ENCODE measurements at places on chromosomes 7 and 10.

- no peak for DNase-seq
Observed at GRCh38 chr7:13067036-13067435, 379.6 kb downstream of the ARL4A start.

DNA sequence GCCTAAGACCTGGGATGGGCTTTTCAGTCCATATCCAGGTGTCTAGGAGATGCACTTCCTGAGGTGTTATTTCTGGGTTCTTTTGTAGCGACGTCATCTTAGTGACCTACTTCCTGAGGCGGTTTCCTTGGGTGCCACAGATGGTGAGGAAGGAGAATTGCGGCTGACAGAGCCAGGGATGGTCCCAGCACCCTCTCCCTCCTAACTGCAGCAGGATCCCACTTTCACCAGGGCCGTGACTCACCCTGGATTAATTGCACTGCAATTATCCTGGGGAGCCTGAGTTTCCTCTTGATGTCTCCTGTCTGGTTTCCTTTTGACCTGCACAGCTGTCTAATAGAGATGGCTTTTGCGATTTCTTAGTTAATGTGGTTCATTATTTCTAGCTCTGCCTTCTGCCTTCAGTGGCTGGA, 271.7 kb downstream of the TCF7L2 start:
- DNase-seq, result no peak

GRCh38 chr7:46357290-46357689, 436.2 kb upstream of the IGFBP3 start:
- DNase-seq, result no peak

GRCh38 chr10:88172159-88172558, 308.7 kb downstream of the PTEN start:
- DNase-seq, result no peak

GRCh38 chr7:53422291-53422690, 386.9 kb downstream of the POM121L12 start:
- DNase-seq, result no peak

- DNase-seq, result no peak
Observed at GRCh38 chr10:70119623-70120022, 13.0 kb downstream of the AIFM2 start.

- no peak for DNase-seq
Observed at GRCh38 chr10:94403380-94404213, 1.3 kb downstream of the TBC1D12 start.

DNA sequence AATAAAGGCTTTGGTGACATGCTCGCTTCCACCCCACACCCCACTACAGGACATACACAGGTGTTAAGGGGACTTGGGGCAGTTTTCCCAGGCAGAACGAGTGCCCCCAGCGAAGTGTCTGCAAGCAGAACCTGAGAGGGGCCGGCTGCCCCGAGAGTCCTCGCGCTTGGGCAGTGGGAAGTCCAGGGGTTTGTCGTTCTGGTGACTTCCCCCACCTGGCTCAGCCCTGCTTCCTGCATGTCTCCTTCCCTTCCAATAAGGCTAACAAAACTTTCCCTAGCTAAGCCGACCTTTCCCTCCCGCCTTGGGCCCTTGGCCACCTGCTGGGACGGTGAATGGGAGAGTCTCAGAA, 916 bp downstream of the VWA2 start:
- no peak for DNase-seq

DNA sequence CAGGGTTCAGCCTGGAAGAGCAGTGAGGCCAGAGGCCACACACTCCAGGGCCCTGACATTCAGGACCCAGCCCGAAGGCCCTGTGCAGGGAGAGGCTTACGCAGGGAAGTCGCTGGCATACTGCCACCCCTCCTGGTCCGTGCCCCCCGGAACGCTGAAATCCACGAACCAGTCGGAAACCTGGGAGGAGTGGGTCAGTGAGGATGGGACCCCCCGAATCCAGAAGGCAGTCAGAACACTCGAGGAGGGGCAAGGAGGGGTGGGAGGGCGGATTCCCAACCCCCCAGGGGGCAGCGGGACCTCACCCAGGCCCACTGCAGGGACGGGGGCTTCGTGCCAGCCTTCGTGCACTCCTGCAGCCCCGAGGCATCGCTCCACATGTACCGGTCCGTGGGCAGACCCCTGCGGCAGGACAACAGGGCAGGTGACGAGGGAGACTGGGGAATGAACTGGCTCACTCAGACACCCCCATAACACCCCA, 13.5 kb downstream of the BHLHA15 start:
- DNase-seq, result no peak

GRCh38 chr10:108567899-108568752, 1355.2 kb downstream of the XPNPEP1 start:
- no peak for DNase-seq

DNA sequence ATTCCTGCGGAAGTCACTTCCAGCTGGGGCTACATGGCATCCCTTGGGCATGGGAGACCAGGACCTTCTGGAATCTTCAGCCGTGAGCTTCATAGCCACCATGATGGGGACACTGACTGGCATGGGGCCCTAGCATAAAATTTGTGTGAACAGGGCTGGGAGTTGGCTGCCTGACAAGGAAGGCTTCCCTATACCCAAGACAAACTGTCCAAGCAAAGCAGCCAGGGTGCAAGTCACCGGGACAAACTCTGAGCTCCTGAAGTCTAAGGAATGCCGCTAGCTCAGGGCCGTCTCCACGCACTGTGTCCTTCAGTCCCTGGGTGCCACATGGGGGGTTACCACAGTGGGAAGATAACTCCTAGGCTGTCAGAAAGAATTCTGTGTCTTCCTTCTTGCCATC, 627.4 kb downstream of the CALN1 start:
- no peak for DNase-seq

DNA sequence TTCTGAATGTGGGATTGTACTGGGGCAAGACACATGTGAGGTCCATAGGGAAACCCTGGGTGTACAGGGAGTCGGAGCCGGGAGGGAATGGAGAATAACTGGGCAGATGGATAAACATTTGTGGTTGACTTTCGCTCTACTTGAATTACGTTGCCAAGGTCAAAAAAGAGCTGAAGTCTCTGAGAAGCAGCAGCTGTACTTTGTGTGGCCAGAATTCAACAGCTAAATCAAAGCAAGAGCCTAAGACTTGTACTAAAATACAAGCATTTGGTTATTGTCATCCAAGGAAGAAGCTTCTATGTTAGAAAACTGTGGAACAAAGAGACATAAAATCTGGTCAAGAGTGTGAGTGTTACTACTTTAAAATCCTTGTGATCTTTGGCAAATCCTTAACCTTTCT, 457.2 kb downstream of the ARL4A start:
- peak; percentile 3 for DNase-seq

GRCh38 chr7:128899392-128899791, 11.1 kb downstream of the KCP start:
- DNase-seq, result no peak

GRCh38 chr10:114474989-114475388, 70.7 kb upstream of the AFAP1L2 start:
- no peak for DNase-seq

DNA sequence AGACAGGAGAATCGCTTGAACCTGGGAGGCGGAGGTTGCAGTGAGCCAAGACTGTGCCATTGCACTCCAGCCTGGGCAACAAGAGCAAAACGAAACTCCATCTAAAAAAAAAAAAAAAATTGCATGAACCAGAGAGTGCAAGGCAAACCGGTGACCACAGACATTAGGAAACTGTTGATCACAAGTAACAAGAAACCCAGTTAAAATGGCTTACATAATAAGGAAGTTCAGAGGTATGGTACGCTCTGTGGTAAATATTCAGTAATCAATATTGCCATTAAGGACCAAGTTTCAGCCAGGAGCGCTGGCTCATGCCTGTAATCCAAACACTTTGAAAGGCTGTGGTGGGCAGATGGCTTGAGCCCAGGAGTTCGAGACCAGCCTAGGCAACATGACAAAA, 9.2 kb upstream of the NT5C2 start:
- DNase-seq, result no peak

- DNase-seq, result no peak
Observed at GRCh38 chr7:107860981-107861652, 29.9 kb upstream of the DLD start.

DNA sequence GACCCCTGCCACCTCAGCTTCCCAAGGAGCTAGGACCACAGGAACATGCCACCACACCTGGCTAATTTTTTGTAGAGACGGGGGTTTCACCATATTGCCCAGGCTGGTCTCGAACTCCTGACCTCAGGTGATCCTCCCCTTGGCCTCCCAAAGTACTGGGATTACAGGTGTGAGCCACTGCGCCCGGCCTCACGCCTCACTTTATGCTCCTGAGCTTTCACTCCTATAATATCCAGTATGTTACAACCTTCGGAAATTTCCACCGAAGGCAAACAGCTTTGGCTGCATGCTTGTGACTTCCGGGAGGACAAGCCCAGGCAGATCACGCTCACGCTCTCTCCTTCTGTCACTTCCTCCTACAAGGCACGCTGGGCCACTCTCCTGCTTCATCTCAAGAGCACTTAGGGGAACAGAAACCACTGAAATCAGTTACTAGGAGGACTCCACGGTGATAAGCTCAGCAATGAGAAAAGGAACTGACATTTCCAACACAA, 4.4 kb upstream of the MAD1L1 start:
- no peak for DNase-seq

- DNase-seq, result no peak
Observed at GRCh38 chr10:82266438-82266837, 391.4 kb downstream of the NRG3 start.

- no peak for DNase-seq
Observed at GRCh38 chr7:14841869-14842268, 60.7 kb downstream of the DGKB start.

GRCh38 chr10:62482581-62482980, 108.4 kb downstream of the ZNF365 start:
- no peak for DNase-seq

GRCh38 chr10:101261702-101262101, 32.4 kb upstream of the LBX1 start:
- no peak for DNase-seq

DNA sequence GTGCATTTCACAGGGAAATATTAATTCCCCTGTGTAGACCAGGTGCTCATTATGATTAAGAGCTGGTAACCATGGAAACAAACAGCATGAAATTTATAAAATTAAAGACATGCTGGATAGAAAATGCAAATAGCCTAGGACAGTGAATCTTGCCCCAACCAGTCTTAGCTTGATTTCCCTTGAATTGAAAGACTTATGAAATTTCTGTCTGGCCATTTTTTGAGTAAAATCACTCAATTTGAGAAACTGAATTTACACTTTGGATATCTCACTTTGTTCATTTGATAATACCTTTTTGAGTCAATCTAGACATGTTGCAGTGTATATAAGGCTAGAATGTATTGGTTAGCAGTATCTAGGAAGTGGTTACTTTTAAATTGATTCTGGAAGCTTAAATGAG, 4.4 kb upstream of the SMIM30 start:
- no peak for DNase-seq

DNA sequence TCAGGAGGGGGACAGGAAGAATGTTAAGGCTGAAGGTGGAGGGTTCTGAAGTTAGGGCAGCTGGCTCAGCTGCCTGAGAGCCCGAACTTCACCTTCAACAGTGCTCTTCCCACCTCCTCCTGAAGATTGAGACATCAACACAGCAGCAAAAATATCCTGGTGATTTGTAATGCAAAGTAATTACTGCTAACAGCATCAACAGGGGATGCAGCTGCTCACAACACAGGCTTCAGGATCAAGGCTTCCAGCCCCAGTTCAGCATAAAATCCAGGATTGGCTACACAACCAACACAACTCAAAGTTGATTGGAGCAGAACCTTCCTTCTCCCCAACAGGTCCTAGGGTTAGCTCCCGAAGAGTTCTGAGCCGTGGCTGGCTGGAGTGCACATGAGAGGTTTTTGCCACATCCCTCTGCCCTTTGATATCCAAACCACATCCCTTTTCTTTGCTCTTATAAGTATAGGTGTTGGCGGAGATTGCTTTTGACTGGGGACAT, 242.4 kb downstream of the KIAA1217 start:
- no peak for DNase-seq

- DNase-seq, result no peak
Observed at GRCh38 chr10:27030060-27030459, 70.2 kb downstream of the ANKRD26 start.

GRCh38 chr10:64396105-64396708, 875.0 kb downstream of the REEP3 start:
- no peak for DNase-seq

DNA sequence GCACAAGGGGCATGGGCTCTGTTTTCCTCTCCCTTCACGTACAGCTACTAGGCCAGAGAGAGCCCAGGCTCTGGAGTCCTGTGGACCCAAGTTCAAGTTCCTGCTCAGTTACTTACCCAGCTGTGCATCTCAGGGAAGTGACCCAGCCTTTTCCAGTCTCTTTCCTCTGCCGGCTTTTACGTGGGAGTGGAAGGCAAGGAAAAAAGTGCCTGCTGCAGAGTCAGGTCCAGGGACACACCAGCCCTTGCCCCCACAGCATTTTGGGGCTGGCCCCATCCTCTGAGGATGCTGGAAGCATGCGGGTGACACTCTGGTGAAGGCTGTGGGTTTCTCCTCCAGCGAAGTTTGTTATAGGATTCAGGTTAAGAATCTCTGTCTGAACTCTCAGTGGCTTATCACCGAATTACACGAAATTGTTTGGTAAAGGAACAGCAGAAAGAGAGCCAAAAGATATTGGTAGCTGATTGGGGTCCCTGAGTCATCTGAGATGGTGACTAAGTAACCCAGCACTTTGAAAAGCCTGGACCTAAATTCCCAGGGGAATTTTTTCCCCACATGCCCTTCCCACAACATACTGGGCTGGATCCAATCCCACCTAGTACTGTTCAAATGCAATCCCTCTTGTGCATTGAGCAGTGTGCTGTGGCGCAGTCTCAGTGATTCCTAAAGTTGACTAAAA, 424.3 kb downstream of the RPS24 start:
- no peak for DNase-seq

DNA sequence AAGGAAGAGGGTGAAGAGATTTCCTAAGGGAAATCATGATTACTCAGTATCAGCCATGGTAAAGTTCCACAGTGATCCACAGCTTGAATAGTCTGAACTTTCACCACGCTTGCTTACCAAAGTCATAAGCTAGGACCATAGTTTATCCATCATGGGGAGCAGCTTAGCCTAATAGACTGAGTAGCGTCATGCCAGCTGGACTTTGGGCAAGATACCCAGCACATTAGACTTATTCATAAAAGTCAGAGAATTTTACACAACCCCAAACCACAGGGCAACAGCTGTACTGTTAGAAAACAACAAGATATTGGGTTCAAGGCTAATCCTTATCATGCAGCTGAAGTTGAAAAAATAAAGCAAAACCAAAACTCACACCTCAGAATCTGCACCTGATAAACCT, 491.0 kb downstream of the XPNPEP1 start:
- no peak for DNase-seq

DNA sequence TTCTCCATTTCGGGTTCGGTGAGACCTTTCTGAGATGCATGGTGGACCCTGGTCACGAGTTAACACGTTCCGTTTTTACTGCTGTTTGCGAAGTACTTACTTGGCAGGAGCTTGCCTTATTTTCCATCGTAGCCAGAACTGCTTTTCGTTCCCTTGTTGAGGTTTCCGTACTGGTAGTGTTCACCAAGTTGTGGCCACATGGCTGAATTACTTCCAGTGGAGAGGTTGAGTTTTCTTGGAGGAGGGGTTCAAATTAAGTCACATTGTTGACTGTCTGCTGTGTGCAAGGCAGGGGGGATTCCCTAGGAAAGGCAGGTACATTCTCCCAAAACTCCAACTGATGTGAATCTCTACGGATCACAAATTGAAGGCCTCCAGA, 4.0 kb downstream of the MXI1 start:
- no peak for DNase-seq

GRCh38 chr10:1465418-1465911, 271.9 kb downstream of the ADARB2 start:
- no peak for DNase-seq

All from NCI-H1694 (cell line).